ENCODE measurements at places on chromosomes 5 and 9.

DNA sequence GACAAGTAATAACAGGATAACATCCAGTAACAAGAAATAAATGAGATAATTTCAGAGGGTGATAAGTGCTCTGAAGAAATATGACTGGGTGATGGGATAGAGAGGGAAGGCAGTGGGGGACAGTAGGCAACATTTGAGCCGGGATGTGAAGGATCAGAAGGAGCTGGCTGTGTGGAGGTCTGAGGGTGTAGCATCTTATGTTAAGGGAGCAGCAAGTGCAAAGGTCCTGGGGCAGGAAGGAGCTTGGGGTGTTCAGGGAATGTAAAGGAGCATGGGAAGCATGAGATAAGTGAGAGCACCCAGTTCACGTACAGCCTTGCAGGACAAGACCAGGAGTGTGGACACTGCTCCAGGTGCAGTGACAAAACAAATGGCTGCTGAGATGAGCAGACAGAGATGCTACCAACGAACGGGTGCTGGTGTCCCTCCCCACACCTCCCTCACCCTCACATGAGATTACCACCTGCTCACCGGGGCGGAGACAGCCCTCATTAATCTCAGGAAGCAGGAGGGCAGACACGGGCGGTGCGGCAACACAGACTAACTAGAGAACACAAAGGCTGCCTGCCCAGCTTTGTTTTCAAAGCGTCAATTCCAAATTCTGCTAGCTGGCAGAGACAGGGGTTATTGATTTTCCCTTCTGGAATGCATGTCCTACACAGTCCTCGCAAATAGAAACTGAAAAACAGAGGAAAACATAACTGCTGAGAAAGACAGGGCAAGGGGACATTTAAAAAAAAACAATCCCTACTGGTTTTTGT, 298.1 kb upstream of the PANK3 start:
- no peak for DNase-seq

GRCh38 chr5:149938791-149939358, 5.7 kb downstream of the PDE6A start:
- DNase-seq = no peak

GRCh38 chr5:110478895-110479294, 247.6 kb downstream of the TMEM232 start:
- no peak for DNase-seq

GRCh38 chr5:80540691-80541090, 29.4 kb downstream of the ANKRD34B start:
- DNase-seq = no peak

DNA sequence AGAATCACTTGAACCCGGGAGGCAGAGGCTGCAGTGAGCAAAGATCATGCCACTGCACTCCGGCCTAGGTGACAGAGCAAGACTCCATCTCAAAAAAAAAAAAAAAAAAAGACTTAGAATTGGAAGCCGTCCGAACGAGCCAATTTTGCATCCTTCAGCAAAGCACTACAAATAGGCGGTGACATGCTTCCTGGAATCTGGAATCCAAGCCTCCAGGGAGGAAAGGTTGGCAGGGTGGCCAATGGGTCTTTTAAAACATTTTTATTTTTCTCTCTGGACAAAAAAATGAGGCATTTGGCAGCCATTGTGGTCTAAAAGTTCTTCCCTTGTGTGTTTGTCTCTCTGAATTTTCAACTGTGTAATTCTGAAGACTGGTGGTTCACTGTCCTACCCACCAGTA, 26.4 kb downstream of the GGTA1 start:
- no peak for DNase-seq

- no peak for DNase-seq
Measured at GRCh38 chr9:69001921-69002320, 12.0 kb downstream of the PRKACG start.

- no peak for DNase-seq
Measured at GRCh38 chr5:40560474-40561110, 119.1 kb upstream of the PTGER4 start.

DNA sequence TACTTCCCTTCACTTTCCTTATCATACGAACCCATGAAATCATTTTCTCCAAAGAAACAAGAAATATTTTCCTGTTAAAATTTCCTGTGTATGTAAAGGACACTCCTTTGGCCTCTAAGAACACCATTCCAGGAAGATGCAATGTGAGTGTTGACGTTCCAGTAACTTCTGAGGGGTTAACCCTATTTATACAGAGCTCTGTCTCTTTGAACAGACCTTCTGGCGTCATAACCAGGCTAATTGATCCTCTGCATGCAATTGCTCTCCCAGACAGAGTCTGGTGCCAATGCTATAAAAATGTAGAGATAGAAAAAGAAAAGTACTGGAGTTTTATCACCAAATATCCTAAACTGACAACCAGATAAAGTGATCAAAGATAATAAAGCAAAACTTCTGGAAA, 218.5 kb downstream of the TLE1 start:
- DNase-seq = no peak

- no peak for DNase-seq
Measured at GRCh38 chr5:124132843-124133242, 613.6 kb downstream of the ZNF608 start.

DNA sequence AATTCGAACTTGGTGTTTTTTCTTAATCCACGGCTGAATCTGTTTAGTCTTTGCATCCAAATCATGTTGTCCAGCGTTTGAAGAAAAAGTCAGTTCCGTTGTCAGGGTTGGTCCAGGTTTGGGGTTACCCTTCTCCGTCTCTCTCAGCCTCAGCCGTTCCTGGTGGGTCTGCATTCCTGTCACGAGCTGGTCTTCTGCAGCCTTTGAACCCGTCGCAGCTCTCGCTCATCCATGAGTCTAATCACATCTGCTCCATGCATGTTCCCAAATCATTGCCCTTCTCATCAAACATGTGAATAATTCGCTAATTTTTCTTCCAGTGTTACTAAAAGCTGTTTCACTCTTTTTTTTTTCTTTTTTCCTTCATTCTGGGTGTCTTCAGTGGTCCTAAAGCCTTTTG, 39.0 kb upstream of the EXOC3 start:
- DNase-seq = no peak

GRCh38 chr5:180395540-180396274, 42.6 kb upstream of the GFPT2 start:
- no peak for DNase-seq

DNA sequence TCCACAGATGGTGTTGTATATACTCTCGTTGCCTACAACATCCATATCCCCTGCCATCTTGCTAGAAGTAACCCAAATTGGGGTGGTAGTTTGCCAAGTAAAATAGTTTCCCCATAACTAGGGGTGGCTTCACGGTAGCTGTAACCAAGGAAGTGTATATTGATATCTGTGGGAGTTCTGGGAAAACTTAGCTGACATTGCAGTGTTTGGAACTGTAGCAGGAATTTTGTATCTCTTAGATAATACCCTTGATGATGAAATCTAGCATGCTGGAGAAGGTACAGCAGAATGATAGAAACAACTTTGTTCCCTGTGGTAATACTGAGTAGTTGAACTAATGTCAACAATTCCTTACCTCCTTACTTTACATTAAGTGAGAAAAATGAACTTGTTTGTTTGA, 29.8 kb downstream of the FBXL7 start:
- DNase-seq = no peak

DNA sequence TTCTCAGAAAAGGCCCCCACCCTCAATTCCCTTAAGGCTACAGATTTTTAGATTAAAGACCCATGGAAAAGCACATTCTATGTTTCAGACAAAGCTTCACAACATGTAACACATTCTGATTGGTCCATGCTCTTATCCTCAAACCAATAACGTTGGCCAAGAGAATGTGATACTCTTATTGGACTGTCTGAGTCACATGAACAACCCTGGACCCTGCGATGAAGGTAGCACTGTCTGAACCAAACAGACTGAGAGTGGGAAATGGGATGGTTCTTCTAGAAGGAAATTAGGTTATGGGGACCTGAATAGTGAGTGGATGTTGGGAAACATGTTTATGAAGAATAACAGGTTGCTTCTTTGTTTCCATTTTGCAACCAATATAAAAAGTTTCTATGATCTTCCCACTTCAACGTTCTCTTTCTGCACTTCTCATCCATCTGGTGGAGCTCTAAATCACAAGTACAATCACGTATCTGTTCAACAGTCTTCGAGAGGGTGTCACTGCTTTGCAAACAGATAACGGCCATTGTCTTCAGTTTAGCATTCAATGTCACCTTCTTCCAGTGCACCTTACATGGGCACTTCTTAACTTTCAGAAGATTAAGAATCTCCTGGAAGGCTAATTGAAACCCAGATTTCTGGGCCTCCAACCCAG, 81.6 kb downstream of the PTCH1 start:
- no peak for DNase-seq

- no peak for DNase-seq
Measured at GRCh38 chr9:95495529-95495928, 21.2 kb downstream of the PTCH1 start.

- DNase-seq = no peak
Measured at GRCh38 chr9:133008824-133009223, 22.0 kb upstream of the GTF3C5 start.

DNA sequence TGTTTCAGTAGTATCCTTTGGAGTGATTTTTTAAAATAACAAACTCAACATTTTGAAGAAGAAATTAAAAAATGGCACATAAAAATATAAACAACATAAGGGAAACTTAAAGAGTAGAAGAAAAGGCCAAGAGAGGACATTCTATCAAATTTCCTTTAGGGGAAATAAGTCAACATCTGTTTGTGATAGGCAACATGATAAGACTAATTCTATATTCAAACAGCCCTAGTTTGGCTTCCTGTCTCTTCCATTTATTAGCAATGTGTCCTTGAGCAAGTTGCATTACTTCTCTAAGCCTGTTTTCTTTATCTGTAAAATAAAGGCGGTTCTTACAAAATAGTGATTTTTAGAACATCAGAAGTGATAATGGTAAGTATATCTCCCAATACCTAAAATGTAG, 24.7 kb downstream of the TYRP1 start:
- DNase-seq = no peak

DNA sequence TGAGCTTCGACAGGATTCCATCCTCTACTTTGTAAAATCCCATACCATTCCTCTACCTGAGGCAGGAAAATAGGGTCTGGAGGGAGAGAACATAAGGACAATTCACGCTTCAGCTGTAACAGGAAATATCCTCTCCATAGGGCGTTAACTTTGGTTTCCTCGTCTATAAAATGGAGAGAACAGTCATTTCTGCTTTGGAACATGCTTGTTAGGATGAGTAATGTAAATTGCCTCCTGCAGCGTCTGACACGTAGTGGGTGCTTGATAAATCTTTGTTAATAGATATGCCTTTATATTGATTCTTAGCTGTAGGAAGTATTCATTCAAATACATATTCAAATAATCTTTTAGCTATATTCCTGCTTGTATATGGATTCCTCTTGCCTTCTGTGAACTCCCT, 711 bp upstream of the SUB1 start:
- no peak for DNase-seq

DNA sequence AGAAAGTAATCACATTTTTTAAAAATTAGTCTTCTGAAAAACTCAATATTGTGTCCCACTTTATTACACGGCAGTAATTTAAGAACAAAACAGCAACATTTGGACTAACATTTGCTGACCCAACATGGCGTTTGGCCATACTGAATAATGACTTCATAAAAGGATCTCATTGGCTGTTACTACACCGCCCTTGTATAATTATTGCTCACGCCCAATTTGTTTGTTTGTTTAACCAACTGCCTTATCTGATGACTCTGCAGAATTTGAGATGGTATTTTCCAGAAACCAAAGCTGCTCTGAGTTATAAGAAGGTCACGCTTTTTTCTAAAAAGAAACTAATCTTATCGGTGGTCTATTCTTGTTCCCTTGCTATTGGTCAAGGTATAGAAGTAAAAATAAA, 200.2 kb upstream of the TARS1 start:
- DNase-seq = no peak

GRCh38 chr9:127815512-127816361, 13.1 kb downstream of the FPGS start:
- DNase-seq = no peak

DNA sequence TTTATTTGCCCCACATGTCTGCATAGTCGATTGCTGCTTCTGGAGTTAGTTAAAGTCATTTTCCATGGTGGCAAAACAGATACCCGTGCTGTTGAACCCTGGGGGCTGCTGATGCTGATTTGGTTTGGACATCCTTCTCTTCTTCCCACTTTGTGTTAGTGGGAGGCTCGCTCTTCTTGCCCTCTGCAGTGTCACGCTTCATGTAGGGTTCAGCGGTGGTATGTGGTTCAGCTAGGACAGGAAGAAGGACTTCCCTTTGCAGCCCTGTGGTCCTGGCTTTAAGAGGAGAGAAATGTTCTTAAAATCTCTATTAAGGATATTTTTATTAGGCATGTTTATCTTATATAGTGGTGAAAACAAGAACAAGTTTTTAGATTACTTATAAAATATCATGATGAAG, 36.2 kb downstream of the SLC36A1 start:
- DNase-seq = no peak

- DNase-seq = no peak
Measured at GRCh38 chr5:40914835-40915234, 5.5 kb downstream of the C7 start.

GRCh38 chr9:37922363-37923117, 18.6 kb upstream of the SLC25A51 start:
- DNase-seq = no peak

- DNase-seq = no peak
Measured at GRCh38 chr9:132201139-132201538, 39.3 kb downstream of the NTNG2 start.

GRCh38 chr5:172491481-172491880, 37.2 kb upstream of the SH3PXD2B start:
- no peak for DNase-seq

GRCh38 chr5:135843571-135844337, 9.3 kb downstream of the SLC25A48 start:
- DNase-seq = no peak

DNA sequence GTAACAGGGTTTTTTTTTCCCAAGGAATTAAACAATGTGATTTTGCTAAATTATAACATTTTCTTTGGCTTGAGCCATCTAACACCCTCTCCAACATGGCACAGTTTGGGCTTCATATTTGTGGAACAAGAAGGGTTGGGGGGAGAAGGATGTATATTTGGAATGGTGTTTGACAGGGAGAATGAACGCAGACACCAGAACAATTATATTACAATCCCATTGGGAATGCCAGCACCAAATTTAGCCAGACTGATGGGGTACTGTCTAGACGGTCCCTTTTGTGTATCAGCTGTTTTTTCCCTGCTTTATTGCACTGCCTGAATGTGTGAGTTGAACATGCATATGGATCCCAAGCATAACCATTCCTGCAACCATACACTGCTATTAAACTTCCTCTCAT, 130.9 kb upstream of the TMEM161B start:
- no peak for DNase-seq

GRCh38 chr5:177132136-177133095, 1.2 kb upstream of the NSD1 start:
- no peak for DNase-seq

DNA sequence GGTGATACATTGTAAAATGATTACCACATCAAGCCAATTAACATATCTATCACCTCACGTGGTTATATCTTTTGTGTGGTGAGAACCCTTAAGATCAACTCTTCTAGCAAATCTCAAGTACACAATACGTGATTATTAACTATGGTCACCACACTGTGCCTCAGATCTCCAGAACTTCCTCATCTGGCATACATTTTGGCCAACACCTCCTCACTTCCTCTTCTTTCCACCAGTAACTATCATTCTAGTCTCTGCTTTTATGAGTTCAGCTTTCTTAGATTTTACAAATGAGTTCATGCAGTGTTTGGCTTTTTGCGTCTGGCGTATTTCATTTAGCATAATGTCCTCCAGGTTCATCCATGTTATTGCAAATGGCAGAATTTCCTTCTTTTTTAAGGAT, 35.8 kb downstream of the PRKACG start:
- DNase-seq = no peak
